ENCODE measurements at places on chromosomes 5 and 9. TPM values are rescaled to one million over a fixed set of nuclear protein-coding genes. Genes with fewer than 3 reads are reported as not detected.

Gene GM2A
- total RNA-seq: 9.2 TPM

Gene SPINK5
- total RNA-seq: 0.13 TPM

Gene CD72
- 0.13 TPM for total RNA-seq

Gene MAPK9
- total RNA-seq: 16.6 TPM

Gene LURAP1L
- total RNA-seq: 2.5 TPM

Gene CCDC107
- total RNA-seq: 10.9 TPM

Gene ADRB2
- 10.7 TPM for total RNA-seq

- DNase-seq: no peak
Measured at GRCh38 chr5:65479527-65479926, 2.2 kb downstream of the ADAMTS6 start.

DNA sequence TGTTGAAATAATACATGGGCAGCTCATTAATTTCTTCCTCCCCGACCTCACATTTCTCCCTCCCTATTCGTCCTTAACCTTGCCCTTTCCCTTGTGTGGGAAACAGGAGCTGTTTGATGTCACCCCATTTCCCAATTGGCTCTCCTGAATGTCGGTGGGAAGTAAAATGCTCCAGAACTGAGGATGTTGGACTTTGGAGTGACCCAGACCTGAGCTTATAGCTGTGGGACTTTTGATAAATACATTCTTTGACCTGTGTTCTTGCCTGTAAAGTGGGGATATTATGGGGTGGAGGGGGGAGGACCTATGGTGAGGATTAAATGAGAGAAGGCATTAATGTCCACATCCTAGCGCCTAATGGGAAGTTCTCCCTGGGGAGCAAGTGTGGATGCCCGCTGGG, 91.3 kb downstream of the ZNF618 start:
- no peak for DNase-seq

- peak; percentile 59 for DNase-seq
Measured at GRCh38 chr9:122941582-122942234, 888 bp downstream of the RABGAP1 start.

DNA sequence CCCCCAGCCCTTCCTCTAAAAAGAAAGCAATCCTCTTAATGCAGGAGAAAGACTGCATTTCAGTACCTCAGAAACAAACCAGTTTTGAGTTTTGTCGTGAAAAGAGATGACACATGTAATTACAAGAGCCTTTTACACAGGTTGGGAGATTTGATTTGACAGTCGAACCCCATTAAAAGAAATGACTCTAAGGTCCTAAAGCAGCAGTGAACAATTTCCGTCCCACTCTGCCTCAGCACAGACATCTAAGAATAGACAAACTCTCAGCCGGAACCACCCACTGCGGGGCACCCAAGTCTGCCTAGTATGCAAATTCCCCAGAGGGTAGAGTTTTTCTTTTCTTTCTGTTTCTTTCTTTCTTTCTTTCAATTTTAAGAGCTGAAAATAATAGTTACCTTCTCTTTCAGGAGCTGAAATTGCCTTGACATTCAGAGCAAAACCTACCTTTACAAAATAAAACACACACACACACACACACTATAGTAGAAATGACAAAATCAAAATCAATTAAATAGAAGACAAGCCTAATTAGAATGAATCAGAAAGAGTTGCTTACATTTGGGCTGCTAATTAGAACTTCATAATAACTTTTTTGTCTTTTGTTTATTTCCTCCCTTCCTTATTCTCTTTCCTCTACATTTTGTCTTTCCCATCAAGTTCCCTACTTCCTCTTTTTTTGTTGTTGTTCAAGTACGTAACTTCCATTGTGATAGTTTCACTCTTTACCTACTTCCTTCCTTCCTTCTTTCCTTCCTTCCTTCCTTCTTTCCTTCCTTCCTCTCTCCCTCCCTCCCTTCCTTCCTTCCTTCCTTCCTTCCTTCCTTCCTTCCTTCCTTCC, 65.1 kb downstream of the BASP1 start:
- DNase-seq: no peak

- no peak for DNase-seq
Measured at GRCh38 chr5:67020096-67020615, 176.4 kb downstream of the CD180 start.

DNA sequence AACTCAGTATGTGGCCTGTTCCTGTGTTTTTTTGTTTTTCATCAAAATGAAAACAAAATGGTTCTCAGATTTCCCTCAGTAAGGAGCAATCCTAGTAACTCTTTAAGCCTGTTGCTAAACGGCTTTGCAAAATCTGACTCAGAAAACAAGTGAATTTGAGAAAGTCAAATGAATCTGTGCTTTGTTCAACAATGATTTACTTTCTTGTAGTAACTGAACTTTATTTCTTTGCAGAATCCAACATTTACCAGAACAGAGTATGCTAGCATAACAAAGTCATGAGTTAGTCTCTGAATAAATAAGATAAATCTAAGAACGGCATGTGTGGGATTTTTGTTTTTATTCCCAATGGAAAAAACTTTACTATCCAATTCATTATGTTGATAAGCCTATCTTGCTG, 93.8 kb downstream of the OXCT1 start:
- DNase-seq: no peak

- no peak for DNase-seq
Measured at GRCh38 chr5:166962461-166962860, 1329.0 kb upstream of the WWC1 start.

DNA sequence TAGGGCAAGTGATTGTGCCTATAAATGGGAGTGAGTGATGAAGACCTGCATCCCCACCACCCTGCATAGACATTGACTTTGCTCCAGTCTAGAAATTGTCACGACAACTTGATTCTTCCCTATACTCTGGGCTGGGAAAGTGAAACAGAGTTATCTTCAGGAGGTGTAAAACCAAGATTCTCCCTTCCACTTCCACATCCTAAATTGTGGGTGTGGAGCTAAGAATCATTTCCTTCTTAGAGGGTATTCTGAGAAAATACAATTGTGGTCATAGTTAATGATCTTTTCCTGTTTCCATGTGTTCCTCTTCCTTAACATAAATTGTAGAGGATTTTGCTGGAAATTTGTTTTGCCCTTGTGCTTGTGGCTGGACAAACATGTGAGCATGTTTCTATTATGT, 96.8 kb upstream of the PJA2 start:
- no peak for DNase-seq

GRCh38 chr5:62354028-62354874, 48.2 kb downstream of the KIF2A start:
- peak; percentile 65 for DNase-seq

DNA sequence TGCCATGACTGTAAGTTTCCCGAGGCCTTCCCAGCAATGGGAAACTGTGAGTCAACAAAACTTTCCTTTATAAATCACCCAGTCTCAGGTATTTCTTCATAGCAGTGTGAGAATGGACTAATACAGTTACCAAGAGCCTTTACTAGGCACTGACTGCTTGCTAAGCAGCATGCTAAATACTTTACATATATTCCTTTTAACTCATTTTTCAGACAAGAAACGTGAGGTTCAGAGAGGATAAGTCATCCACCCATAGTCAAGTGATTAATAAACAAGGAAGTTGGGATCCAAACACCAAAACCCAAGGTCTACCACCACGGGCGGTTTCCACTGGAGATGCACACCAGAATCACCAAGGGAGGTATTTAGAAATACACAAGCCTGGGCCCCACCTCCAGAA, 50.8 kb downstream of the GABBR2 start:
- no peak for DNase-seq
